ENCODE measurements at places on chromosomes 1 and 21.

DNA sequence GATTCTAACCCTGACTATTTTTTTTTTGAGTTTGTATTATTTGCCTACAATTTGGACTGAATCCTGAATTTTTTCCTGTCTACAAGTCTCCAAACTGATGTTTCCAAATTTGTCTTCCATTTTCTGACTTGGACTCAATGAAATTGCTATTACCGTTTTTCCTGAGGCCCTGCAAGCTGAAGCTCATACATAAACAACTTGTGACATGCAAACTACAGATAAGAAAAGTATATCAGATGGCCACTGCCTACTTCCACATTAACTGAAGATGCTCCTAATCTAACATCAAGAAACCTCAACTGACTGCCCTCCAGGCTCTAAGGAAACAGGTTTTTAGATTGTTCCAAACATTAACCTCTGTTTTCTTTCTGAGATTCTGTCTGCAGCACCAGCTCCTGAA lies 51.1 kb upstream of the KLHDC7A start:
- no peak for DNase-seq

DNA sequence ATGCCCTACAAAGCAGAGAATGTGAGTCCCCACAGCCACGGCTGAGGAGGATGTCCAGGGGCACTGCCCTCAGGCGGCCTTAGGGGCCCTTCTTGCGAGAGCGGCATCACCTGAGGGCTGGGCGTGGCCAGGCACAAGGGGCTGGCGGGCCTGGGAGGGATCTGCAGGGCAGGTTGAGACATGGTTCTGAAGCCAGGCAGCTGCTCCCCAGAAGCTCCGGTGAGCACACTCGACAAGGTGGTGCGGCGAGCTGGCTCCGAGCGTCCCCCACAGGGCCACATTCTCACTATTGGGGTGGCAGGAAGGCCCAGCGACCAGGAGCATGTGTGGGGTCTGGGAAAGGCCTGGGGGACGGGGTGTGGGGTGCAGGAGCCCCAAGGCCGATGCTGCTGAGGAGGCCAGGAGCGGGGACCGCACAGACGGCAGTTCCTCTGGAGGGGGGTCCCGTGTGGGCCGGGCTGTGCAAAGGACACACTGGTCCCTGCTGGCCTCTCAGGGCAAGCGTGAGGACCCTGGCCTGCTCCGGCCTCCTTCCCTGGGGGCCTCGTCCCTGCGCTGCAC lies 47.2 kb downstream of the MORN1 start:
- no peak for DNase-seq

- DNase-seq = no peak
Measured at GRCh38 chr1:115118611-115119010, 29.3 kb upstream of the TSPAN2 start.

- DNase-seq = no peak
Measured at GRCh38 chr1:61138921-61139774, 56.8 kb downstream of the NFIA start.

DNA sequence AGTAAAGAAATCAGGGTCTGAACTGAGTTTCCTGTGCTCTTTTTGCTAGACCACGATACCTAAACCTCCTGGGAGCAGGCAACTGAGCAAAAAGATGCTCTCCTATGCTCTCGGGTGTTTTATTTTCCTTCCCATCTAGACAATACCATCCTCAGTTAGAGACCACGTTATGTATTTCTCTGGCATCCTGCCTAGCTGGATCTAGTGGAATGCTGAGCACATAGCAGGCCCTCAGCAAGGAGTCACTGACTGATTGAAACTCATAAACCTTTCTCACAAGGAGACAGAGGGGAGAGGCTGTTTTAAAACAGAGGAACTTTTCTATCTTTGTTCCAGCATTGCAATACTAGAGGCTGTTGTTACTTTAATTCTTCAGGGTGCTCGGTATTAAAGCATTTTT lies 168.0 kb downstream of the CYYR1 start:
- no peak for DNase-seq

DNA sequence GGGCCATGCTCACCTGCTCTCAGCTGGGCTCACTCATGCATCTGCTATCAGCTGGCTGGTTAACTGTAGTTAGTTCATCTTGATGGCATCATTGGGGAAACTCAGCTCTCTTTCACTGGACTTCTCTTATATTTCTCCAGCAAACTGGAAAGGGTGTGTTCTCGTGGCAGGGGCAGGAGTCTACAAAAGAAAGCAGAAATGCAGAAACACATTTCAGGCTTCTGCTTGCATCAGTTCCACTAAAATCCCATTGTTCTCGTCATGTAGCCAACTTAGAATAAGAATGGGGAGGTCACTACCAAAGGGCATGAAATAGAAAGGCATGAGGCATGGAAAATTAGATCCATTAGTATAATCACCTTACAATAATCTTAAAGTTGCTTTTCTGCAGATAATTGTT lies 207.3 kb downstream of the NRIP1 start:
- DNase-seq = no peak

DNA sequence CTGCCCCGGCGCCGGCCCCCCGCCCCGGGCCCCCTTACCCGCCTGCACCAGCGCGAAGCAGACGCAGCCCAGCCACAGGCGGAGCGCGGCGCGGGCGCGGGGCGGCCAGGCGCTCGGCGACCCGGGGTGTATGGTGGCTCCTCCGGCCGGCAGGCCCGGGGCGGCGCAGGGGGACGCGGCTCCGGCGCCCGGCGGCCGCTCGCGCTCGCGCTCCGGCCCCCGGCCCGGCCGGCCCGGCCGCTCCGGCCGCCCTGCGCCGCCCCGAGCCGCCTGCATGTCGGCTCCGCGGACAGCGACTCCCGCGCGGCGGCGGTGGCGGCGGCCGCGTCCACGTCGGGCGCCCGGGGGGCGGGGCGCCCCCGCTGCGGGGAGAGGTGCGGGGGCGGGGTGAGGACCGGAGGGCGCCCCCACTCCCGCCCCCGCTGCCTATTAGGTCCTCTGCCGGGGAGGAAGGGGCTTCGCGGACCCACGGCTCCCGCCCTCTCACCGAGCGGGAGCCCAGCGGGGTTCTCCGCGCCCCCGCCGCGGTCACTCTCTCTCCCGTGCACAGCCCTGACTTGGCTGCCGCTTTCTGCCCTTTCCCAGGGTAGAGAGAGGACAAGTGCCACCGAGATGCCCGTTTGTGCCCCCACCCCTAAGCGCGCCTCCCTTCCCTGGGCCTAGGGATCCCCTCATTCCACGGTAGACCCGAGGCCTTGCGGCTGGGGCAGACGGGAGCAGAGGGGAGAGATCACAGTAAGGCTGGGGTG lies at the start of gene FNDC5:
TSS of gene FNDC5 (minus strand) at position 298 of the 749 bp plus-strand sequence.
- no peak for DNase-seq

DNA sequence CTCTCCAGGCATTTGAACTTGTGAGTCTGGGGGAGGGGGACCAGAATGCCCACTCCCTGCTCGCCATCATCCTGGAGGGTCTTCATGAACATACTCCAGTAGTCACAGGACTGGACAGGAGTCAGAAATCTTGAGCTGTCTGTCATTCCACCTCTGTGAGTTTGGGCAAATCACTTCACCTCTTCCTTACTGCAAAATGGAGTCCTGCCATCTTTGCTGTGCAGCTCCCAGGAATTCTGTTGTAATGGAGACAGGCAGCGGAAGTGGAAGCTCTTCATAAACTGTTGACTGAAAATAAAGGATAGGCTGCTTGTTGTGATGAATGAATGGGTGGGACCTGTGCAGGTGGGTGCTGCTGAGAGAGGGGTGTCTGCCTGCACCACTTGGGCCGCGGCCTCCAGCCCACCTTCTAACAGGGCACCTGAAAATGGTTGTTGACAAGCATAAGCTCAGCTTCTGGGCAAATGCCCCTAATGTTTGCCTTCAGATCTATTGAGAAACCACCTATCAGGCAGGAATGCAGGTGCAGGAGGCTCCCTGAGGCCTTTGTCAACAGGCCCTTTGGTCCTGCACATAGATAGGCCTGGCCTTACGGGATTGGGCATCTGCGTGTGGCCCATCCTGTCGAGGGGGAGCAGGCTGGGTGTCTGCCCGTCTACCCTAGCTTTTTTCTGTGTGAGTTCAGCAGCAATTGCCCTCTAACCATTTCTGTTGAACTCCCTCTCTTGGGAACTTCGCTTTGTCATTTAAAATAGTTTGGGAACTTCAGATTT lies 321.0 kb downstream of the RPS6KC1 start:
- no peak for DNase-seq

DNA sequence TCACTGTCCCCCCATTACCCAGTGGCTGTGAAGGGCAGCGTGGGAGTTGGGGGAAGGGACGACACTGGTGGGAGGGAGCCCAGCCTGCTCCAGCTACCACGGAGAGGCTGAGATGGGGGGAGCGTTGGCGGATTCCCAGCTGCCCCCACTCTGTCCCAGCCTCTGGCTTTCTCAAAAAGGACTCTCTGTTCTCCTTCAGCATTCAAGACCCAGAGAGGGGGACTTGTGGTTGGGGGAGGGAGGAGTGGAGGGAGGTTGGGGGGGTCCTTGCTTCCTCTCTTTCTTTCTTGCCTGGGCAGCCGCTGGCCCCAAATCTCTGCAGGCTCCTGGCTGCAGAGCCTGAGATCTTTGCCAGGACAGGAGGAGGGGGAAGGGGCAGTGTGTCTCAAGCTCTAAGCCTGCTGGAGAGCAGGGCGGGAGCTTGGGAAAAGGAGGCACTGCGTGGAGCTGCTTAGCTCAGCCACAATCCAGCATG lies 2.2 kb downstream of the ATP1A2 start:
- DNase-seq = no peak

DNA sequence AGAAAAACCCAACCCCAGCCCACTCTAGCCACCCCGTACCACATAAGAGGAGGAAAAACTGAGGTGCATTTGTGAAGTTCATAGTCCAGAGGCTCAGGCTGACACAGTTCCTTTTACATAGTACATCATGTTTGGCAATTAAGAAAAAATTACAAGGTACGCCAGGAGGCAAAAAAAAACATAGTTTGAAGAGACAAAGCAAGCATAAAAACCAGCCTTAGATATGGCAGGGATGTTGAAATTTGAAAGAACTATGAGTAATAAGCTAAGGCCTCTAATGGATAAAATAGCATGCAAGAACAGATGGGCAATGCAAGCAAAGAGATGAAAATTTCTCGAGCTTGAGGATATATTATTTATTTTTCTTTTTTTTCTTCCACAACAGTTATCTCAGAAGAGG lies 31.9 kb downstream of the MIXL1 start:
- DNase-seq = no peak

- no peak for DNase-seq
Measured at GRCh38 chr1:88658419-88658818, 25.7 kb upstream of the PKN2 start.

- DNase-seq = no peak
Measured at GRCh38 chr21:43277481-43278351, 108.9 kb downstream of the CRYAA start.

GRCh38 chr1:76068953-76069561 lies 5.5 kb upstream of the ST6GALNAC3 start:
- DNase-seq = no peak

DNA sequence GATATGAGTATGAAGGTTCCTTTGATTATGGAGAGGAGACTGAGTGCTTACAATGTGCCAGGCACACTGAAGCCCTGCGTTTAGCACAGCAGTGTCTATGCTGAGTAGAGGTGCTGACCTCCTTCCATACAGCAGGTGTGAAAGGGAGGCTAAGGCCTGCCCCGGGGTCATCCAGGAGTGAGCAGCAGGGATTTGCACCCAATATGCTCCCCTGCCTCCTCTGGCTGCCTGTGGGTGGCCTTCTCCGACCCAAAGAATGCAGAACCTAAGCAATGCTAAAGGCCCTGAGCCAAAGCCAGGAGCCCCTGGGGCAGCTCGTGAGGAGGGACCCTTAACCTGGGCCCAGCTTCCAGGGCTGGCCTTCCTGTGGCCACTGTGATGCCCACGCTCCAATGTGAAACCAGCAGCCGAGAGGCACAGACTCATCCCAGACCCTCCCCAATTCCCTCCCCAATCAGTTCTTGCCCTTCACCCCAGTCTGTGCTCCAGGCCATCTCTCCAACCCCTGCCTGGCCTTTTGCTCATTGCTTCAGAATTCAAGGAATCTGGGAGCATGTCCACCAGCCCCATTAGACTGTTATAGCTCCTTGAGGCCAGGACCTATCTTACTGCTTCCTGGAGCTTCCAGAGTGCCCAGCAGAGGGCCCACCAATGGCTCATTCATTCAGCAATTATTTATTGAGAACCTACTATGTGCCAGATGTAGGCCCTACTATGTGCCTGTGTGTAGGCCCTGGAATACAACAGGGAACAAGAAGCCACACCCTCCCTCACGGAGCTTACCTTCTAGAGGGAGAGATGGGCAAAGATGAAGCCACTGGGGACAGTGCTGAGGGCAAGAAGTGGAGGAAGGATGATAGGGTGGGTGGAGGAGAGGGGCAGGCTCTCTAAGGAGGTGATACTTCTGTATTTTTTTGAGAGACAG lies 53.3 kb downstream of the TAS1R2 start:
- no peak for DNase-seq

- no peak for DNase-seq
Measured at GRCh38 chr21:46057111-46057709, 40.7 kb upstream of the COL6A2 start.

DNA sequence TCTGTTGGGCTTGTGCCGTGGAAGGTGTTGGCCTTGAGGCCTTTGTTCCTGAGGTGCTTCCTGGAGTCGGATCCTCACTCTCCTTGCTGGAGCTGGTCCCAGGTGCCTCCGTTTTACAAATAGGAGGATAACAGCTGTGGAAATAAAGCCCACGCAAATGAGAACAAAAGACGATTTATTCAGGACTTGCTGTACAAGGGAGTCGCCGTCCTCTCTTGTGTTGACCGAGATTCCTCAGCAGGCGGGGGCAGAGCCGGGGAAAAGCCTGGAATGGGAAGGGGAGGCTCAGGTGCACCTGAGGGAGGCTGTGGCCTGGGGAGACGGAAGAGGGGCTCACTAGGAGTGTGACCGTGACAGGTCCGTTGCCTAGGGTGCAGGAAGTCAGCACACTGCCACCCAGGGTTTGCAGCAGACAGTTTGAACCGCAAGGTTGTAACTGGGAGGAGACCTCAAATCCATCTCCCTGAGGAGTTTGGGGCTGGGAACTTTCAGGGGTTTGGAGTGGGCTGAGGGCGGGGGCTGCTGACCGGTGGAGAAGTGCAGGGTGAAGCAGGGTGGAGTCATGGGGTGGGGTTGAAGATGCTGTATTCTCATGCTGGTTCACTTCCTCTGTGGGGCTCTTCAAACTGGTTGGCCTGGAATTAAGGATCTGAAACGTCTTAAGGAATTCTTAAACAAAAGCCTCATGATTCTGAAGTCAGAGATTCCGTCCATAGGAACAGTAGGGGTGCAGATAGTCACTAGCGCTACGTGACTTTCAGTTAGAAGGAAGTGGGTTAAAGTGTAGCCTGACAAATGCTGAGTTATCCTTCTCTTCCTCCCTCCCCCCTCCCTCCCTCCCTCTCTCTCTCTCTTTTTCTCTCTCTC lies 2.6 kb upstream of the CSTB start:
- no peak for DNase-seq

DNA sequence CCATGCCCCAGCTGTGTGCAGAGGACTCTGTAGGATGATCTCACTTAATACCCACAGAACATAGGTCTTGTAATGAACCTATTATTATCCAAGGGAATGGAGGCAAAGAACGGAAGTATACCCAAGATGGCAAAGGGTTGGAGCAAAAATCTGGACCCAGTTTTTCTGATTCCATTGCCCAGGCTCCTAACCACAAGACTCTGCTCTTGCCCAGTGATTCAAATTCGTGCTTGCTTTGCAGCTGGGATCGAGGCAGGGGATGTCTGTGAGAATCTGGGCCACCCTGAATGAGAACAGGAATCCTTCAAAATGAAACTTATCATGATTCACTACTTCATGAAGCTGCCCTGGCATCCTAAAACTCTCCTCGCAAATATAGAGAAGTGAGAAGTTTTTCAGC lies 97.5 kb upstream of the KCNJ6 start:
- no peak for DNase-seq

- no peak for DNase-seq
Measured at GRCh38 chr1:221343136-221343535, 398.8 kb downstream of the DUSP10 start.
